ENCODE measurements at places on chromosomes 7 and 10. TPM values are rescaled to one million over a fixed set of nuclear protein-coding genes. Genes with fewer than 3 reads are reported as not detected.

LBX1 gene
- total RNA-seq: 1.0 TPM

NPFFR1 gene
- not detected for total RNA-seq

C10orf120 gene
- total RNA-seq: not detected

MKRN1 gene
- total RNA-seq: 69.3 TPM

KCNIP2 gene
- 2.2 TPM for total RNA-seq

ZNF488 gene
- 3.2 TPM for total RNA-seq

ZNF365 gene
- 1.1 TPM for total RNA-seq

ZNF804B gene
- total RNA-seq: not detected

IL15RA gene
- not detected for total RNA-seq

DNAH11 gene
- total RNA-seq: 0.63 TPM

GARS1 gene
- total RNA-seq: 151 TPM

CLDN4 gene
- total RNA-seq: 0.47 TPM

ZNF425 gene
- 4.9 TPM for total RNA-seq

TMEM196 gene
- total RNA-seq: 0.55 TPM

SPDYE2 gene
- total RNA-seq: not detected

ST8SIA6 gene
- total RNA-seq: not detected

GLRX3 gene
- 124 TPM for total RNA-seq

SLC18A3 gene
- 16.7 TPM for total RNA-seq

NKX2-3 gene
- not detected for total RNA-seq

EBF3 gene
- 11.6 TPM for total RNA-seq

STK32C gene
- 19.6 TPM for total RNA-seq

WDR37 gene
- 19.5 TPM for total RNA-seq

GLCCI1 gene
- 26.2 TPM for total RNA-seq

YAE1 gene
- total RNA-seq: 42.5 TPM

ZNF33A gene
- 28.6 TPM for total RNA-seq

TDRD1 gene
- total RNA-seq: not detected

AGAP3 gene
- 139 TPM for total RNA-seq

DOCK1 gene
- 62.9 TPM for total RNA-seq

DENND2A gene
- 29.8 TPM for total RNA-seq

SPDYE8 gene
- total RNA-seq: not detected

CHCHD3 gene
- total RNA-seq: 98.4 TPM

CYP2E1 gene
- total RNA-seq: 0.49 TPM

NUTM2D gene
- total RNA-seq: 13.0 TPM

PKD2L1 gene
- not detected for total RNA-seq
